ENCODE measurements at places on chromosomes 6 and 20.
A peak's percentile ranks its signal among the peaks of the same experiment; 100 is the strongest.

DNA sequence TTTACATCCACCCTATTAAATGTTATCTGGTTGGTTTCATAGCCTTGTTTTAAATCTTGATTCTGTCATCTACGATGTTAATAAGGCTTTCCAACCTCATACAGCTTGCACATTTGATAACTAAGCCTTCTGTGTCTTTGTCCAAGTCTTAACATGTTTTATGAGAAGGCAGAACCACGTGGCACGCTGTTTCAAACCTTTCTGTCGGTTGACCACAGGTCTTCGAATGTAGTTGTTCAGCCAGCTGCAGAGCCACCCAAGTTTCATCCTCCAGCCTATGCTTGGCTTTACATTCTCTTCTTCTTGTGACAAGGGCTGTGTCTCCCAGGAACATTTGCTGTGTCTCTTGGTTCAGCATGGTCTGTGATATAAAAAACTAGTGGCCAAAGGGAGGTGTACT lies 15.7 kb upstream of the SGK2 start:
- DNase-seq: no peak

DNA sequence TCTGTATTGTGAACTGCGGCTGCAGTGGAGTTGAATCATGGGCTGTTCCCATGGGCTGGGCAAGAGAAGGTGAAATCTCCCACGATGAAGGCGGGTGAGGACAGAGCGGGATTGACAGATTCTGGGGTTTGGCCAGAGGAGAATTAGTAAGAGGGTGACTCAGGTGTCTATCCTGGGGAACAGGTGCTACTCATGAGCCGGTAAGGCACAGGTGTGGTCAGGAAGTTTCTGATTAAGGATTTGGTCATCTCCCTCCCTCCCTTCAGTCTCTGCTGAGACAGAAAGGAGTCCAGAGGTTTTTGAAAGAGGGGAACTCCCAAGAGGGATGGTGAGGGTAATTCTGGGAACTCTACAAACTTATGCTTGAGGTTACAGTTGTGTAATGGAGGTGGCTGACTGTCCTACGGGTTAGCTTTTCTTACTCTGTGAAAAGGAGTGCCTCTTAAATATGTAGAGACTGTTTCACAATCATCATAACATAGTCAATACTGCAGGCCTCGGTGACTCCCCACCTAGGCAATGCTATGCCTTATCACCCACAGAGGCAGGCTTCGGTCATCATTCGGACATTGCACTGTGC lies 31.5 kb downstream of the SERPINB1 start:
- DNase-seq: peak; percentile 89

DNA sequence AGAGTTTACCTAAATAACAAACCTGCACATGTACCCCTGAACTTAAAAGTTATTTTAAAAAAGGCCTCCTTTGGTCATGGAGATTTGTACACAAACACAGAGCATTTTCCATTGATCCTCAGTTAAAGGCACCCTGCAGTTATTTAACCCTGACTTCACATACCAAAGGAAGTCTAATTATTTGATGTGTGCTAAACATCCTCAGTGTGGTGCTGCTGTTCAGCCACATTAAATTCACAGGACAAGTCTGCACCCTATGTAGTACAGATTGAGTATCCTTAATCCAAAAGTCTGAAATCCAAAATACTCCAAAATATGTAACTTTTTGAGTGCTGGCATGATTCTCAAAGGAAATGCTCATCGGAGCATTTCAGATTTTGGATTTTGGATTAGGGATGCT lies 21.4 kb downstream of the KCNQ5 start:
- DNase-seq: no peak

GRCh38 chr20:12838261-12838866 lies 170.4 kb upstream of the SPTLC3 start:
- DNase-seq: no peak

GRCh38 chr20:5316188-5317158 lies at the start of gene PROKR2:
TSS of gene PROKR2 (minus strand) at chr20:5316954. CDS start at chr20:5314369, 2,585 bp downstream.
- DNase-seq: no peak

DNA sequence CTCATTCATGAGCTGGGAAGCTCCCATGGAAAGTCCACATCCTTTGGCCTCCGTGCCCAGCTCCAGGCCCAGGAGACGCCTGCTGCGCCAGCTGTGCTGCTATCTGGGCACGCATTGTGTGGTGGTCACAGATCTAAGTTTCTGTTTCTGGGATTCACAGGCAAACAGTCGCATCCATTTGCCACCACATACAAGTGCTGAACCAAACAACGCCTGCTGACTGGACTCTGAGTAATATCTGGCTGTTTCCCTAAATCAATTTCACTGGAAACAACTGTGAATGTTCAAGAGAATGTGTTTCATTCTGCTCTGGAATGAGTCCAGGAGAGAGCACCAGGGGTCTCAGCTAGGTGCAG lies 45.5 kb downstream of the IRF4 start:
- DNase-seq: no peak

DNA sequence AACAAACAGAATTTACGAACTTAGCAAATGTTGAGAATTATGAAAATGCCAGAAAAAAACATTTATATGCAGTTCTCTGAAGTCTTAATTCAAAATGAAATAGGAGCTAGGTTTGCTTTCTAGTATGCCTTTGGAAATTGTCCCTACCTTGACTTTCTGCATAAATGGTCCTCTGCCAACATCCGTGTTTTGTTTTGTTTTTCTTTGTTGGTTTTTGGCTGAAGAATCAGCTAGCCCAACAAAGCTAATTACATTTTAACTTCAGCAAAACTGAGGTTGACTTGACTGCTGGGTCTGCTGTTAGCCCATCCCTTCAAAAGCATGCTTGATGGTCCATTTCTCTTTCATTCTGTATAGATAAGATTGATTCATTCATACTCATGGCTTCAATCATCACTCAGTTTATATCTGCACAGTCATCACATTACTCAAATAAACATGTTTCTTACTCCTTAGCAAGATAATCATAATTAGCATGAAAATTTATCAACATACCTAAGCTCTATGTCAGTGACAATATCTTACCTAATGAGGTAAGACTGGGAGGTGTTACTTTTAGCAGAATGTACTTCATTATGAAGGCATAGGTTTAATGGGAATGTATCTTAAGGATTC lies 76.4 kb downstream of the ADGRB3 start:
- no peak for DNase-seq

DNA sequence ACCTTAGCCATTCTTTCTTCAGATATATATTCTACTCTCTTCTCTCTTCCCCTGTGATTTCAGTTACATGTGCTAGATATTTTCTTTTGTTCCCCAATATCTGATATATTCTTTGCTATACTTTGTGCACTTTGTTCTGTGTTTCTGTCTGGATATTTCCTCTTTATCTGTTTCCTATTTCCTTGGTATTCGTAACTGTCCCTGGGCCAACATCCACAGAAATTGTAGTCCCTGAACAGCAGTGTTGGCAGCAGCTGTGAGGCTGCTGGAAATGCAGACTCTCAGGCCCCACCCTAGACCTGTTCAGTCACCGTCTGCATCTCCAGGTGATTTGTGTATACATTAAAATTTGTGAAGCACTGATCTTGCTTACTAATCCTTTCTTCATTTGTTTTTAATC lies 522.9 kb upstream of the SOX4 start:
- no peak for DNase-seq

DNA sequence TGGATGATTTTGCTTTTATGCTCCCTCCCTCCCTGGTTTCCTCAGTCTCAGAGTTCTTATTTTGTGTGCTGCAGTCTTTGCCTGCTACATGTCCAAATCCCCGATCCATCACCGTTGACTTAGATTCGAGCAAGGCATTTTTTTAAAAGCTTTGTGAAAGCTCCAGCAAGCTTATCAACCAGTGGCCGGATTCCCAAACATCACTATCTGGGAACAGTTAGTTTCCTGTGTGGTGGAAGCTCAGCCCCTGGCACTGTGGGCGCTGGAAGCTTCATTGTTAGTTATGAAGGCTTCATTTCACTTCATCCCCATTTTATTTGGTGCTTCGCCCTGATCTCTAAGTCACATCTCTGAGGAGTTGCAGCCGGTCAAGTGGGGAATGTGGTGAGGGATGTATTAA lies 44.7 kb downstream of the DEK start:
- DNase-seq: no peak

Data from GF-D8 (cell line).